ENCODE measurements at places on chromosomes 1 and 21.

- DNase-seq, result no peak
Observed at GRCh38 chr1:40987439-40988276, 8.2 kb downstream of the CTPS1 start.

DNA sequence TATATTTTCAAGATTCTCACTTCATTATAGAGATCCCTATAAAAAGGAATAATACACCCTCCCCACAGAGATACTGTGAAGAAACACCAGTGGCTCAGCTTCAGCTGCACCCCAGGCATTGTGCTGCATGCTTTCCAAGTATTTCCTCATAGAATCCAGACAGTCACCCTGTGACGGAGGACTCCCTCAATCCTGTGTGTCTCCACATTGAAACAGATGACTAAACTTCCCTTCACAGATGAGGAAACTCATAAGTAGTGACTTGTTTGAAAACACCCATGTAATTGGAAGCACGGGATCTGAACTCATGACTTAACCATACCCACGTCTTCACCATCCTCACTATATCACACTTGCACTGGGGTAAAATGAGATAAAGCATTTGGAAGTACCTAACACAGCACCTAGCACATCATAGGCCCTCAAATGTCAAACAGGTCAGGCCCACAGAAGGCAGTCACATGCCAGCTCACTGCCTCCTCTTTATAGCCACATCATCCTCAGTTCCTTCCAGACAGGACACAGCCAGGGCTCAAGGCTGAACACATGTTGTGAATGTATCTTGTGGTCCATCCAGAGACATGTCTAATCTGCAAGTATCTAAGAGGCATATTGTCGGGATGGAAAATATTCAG lies 55.2 kb downstream of the GPR161 start:
- DNase-seq, result no peak

- no peak for DNase-seq
Observed at GRCh38 chr1:199269241-199269640, 630.4 kb downstream of the PTPRC start.

GRCh38 chr1:207748737-207749528 lies 2.9 kb upstream of the CD46 start:
- peak; percentile 94 for DNase-seq

DNA sequence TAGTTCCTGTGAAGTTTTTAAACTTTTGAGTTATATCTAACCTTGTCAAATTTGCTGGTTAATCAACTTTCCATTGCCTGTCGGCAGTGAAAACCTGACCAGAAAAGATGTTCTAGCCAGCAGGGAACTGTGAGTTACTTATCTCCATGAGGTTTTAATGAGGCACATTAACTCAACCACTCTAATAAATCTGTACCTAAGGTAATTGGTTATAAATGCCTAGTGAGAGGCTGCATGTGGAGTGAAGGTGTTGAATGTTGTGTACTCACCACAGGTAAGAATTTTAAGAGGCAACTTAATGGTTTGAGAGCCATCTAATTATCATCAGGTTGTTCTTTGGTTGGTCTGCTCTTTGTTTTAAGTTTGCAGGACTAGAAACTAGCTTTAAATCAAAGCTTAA lies 138.4 kb upstream of the LHX8 start:
- no peak for DNase-seq

DNA sequence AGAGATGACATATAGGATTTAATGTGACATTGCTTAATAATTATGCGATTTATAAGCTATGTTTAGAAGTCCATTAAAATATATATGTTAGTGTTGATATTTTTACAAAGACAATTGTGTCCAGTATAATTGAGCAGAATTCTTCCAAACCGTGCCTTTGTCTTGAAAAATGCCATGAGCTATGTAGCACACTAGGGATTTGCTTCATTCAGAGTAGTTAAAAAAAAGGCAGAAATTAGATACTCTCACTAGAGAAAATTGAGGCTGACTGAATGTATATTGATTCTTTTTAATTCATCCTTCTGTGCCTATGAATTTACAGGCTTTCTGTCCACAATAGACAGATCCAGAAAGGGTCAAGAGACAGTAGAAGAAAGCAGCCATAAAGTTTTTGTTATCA lies 429.0 kb downstream of the NEGR1 start:
- DNase-seq, result no peak

- DNase-seq, result peak; percentile 100
Observed at GRCh38 chr1:153990468-153991150, at the start of gene RPS27. TSS of gene RPS27 (plus strand) at chr1:153990762. CDS start at chr1:153990797, 35 bp downstream.

GRCh38 chr1:25513666-25514065 lies 29.7 kb upstream of the LDLRAP1 start:
- no peak for DNase-seq

- no peak for DNase-seq
Observed at GRCh38 chr1:26684763-26685508, 10.9 kb upstream of the ARID1A start.

DNA sequence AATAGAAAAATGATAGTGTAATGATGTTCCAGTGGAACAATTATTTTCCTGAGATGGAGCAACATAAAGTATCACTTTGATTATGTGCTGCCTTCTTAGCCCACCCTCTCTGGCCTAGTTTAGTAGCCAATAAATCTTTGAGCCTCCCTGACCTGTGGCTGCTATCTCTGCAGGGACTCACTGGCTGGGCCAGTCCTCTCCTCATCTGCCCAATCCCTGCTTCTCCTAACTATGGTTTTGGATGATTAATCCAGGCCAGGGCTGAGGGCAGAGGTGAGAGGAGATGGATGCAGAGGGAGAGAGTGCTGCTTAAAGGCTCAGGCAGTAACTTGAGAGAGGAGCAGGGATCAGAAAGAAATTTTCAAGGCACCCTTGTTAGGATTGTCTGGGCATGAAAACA lies 89.0 kb upstream of the CD34 start:
- DNase-seq, result no peak

DNA sequence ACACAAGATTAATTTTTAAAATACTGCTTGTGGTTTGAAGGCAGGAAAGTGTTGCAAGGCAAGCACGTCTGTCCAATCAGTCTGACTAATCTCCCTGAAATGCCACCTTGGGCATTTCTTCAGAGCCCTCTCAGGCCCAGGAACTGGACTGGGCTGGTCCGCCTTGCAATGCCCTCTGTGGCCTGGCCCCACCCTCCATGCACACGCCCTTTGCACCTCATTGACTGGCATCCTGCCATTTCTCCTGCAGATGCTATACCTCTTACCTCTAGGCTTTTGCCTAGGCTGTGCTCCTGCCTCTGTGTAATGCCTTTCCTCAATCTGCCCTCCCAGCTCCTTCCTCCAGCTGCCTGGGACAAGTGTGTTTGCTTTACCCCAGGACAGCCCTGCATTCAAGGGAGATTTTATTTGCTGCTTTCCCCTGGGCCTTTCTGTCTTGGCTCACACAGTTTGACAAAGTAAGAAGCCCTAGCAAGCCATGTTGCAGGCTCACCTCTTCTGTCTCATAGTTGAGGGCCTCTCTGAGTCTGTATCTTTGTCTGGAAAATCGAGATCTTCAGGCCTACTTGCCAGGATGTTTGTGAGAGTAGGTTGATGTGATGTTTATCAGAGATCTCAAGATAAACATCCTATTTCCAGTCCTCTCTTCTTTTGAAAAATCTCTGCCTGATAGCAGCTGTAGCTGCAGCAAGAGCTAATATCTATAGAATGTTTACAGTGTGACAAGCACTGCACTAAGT lies 149.2 kb upstream of the JUN start:
- peak; percentile 20 for DNase-seq

- DNase-seq, result no peak
Observed at GRCh38 chr1:178011465-178011828, 41.6 kb upstream of the SEC16B start.

- no peak for DNase-seq
Observed at GRCh38 chr1:145979746-145980456, 15.4 kb downstream of the POLR3GL start.

DNA sequence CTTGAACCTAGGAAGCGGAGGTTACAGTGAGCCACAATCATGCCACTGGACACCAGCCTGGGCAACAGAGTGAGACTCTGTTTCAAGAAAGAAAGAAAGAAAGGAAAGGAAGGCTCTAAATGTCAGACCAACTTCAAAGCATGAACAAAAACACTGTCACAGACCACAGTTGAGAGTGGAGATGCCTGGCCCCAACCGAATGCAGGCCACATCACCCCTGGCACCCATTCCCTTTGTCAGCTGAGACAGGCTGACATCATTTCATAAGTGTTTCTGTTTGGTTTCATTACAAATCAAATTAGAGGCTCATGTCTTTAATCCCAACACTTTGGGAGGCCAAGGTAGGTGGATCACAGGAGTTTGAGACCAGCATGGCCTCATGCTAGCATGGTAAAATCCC lies 28.6 kb upstream of the NADK start:
- no peak for DNase-seq

DNA sequence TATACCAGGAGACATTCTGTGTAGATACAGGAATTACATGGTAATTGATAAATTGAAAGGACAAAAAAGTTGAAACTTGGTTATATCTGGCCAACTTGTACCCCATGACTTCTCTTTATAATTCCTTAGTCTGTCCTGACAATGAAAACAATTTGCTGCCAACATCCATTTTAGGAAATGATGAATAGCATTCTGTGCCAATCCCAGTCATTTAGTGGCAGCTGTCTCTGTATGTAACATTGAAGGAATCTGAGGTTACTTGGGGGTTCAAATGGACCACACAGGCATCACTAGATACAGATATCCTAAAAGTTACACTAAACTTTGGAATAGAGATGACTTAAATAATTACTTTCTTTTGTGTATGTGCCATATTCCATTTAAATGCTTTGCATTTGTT lies 38.2 kb downstream of the DHX9 start:
- DNase-seq, result no peak

GRCh38 chr1:67274623-67275325 lies 32.9 kb upstream of the IL12RB2 start:
- DNase-seq, result no peak

DNA sequence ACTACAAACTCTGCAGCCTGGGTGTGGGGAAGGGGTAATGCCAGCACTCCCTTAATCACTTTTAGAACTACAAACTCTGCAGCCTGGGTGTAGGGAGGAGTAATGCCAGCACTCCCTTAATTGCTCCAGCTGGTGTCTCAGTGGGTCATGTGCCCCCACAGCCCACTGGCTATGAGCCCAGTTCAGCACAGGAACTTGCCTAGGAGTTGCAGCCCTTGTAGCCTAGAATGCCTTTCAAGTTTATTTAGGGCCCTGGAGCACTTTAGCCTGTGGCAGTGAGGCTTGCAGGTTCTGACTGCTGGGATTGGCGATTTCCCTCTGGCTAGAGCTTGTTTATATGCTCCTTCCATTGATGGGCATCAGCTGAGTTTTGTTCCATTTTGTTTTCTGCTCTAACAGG lies 17.1 kb downstream of the VN1R5 start:
- DNase-seq, result no peak

DNA sequence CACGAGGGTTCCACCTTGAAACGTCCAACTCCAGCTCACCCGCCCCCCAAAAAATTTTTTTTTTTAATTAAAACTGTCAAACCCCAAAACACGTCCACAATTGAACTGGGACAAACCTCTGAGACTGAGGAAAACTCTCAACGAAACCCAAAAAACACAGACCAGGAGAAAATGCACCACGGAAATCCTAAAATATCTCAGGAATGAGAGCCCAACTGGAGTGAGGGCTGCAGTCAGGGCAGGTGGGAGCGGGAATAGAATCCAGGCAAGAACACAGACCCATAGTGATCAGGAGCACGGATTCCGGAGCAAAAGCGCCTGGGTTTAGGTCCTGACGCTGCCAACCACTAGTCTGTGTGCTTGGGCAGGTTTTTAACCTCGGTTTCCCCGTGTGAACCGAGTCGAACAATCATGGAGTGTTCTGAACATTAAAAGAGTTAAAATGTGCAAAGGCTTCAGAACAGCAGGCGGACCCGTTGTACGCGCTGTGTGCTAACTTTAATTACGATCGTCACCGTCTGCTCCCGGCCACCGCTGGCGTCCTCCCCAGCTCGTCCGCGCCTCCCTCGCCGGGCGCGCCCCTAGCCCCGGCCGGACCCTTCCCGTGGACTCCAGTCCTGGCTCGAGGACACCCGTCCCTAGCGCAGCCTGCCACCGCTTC lies 624 bp downstream of the ARHGAP29 start:
- peak; percentile 9 for DNase-seq

DNA sequence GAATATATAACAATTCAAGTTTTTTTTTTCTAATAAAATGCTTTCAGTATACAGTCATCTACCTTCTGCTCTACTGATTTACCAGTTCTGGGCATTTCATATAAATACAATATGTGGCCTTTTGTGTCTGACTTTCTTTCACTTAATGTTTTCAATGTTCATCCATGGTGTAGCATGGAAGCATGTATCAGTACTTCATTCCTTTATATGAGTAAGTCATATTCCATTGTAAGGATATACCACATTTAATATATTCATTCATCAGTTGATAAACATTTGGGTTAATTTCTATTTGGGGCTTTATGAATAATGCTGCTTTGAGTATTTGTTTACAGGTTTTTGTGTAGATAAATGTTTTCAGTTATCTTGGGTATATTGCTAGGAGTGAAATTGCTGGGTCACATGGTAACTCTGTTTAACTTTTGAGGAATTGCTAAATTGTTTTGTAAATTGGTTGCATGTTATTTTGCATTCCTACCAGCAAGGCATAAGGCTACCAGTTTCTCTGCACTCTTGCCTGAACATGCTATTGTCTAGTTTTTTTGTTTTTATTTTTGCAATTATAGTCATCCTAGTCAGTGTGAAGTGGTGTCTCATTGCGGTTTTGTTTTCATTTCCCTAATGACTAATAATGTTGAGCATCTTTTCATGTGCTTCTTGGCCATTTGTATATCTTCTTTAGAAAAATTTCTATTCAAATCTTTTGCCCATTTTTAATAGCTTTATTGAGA lies 206.1 kb downstream of the TM2D1 start:
- DNase-seq, result no peak

- DNase-seq, result no peak
Observed at GRCh38 chr1:231563247-231563646, 34.8 kb downstream of the TSNAX start.

DNA sequence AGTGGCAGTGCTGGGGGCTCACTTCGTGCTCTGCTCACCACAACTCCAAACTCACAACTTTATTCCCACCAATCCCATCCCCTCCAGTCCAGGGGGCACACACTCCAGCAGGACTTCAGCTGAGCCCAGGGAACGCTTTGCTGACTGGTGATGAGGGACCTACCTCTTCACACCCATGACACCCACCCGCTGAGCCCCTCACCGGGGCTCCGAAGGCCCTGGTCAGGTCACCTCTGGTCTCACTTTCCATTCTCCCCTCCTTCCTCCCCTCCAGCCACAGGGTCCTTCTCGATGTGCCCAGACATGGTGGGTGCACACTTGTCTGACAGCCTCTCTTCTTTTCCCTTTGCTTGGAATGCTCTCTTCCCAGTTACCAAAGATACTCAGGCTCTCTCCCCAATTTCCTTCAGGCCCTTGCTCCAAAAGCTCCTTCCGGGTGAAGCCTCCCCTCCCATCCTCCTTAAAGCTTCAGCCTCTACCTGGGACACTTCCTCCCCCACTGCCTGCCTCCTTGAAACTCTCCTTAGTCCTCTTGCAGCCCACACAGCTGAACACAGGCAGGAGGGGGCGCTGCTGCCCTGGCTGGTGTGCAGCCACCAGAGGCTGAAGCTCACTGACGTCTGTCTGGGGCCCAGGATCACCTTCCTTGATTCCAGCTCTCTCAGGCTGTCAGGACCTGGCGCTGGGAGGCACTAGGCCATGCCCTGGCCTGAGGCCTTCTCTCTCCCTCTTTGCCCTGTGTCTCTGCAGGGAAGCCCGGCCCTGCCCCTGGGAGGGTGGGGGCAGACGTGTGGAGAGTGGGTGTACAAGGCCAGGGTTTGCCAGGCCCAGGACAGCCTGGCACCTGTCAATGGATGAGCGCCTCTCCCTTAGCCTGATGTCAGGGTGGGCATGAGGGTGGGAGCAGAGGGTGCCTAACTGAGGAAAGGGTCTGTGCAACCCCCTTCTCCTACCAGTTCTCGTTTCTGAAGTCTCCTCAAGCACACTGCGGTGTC lies 1.6 kb downstream of the KCNE1 start:
- peak; percentile 66 for DNase-seq

Measured in NCI-H526 (cell line).